ENCODE measurements at places on chromosomes 12 and 14.
A peak's percentile ranks its signal among the peaks of the same experiment; 100 is the strongest.

DNA sequence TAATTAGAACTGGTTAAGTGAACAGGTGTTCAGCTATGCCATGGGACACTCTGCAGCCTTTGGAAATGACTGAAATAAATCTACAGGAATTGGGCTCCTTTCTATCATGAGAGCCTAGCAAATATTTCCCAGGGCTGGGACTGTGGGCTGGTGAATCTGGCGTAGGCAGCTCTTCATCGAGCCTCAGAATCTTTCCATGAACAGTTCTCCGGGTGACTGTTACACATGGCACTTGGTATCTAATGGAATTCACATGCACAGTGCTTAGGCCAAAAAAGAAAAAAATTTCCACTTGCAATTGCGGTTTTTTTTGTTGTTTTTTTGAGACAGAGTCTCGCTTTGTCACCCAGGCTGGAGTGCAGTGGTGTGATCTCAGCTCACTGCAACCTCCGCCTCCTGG lies 32.1 kb downstream of the PRKAB1 start:
- no peak for DNase-seq

DNA sequence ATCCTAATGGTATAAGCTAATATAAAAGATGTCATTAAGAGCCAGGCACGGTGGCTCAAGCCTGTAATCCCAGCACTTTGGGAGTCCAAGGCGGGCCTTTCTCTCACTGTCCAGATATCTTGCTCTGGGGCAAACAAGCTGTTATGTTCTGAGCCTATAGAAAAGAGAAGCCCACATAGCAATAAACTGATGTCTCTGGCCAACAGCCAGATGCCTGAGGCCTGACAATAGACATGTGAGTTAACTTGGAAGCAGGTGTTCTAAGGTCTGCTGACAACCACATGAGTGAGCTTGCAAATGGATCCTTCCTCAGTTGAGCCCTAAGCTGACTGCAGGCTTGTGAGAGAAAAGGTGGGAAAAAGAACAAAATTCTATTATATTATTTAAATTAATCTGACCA lies 25.0 kb downstream of the YAF2 start:
- DNase-seq: no peak

DNA sequence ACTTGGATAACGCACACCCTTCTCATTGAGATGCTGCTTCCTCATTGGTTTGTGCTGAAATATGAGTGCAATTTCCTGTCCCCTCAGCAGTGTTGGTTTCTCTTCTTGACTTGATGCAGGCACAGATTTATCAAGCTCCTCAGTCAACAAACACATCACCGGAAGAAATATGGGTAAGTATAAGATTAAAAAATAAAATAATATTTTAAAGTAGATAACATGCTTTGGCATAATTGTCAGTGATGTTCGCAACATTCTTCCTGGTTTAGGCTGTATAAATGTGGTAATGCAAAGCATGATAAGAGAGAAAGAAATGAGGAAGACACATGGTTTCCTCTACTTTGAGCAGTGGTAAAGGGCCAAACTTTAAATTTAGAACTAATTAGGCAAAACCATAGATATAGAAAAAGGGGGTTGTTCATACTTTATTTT lies at the start of gene GPR65:
GPR65 (plus strand) TSS at position 86 of the 432 bp plus-strand sequence. CDS start 5,713 bp downstream, outside the sequence.
- DNase-seq: no peak

DNA sequence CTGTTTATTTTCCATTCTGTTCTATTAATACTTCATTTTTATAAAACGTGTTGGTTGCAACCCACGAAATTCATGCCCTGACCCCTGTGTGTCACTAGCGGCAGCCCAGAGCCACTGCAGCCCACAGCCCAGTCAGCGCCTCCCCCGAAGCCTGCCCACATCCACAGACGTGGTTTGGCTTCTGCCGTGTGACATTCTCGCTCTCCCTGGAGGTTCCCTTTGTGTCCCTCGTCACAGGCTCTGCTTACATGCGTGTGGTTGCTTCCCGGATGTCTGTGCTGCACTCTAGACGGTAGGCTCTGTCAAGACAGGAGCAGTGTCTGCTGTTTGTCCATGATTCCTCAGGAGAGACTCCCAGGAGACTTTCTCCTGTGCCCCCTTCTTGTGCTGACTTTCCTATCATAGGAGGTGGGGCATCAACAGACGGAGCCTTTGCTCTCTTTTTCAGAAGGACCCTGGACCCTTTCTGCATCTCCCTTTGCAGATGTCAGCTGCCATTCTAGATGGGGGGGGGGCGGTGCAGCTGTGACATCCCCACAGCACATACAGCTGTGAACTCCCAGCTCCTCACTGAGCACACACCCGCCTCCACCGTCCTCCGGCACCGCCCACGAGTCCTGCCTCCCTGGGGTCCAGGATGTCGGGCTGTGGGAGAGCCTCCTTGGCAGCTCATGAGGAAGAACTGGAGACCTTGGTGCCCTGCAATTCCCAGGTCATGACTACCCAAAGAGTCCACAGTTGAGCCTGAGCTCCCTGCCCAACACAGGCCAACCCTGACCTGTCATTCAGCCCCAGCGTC lies 36.8 kb upstream of the PIWIL1 start:
- DNase-seq: no peak

GRCh38 chr14:85644211-85644610 lies 114.3 kb downstream of the FLRT2 start:
- DNase-seq: no peak

DNA sequence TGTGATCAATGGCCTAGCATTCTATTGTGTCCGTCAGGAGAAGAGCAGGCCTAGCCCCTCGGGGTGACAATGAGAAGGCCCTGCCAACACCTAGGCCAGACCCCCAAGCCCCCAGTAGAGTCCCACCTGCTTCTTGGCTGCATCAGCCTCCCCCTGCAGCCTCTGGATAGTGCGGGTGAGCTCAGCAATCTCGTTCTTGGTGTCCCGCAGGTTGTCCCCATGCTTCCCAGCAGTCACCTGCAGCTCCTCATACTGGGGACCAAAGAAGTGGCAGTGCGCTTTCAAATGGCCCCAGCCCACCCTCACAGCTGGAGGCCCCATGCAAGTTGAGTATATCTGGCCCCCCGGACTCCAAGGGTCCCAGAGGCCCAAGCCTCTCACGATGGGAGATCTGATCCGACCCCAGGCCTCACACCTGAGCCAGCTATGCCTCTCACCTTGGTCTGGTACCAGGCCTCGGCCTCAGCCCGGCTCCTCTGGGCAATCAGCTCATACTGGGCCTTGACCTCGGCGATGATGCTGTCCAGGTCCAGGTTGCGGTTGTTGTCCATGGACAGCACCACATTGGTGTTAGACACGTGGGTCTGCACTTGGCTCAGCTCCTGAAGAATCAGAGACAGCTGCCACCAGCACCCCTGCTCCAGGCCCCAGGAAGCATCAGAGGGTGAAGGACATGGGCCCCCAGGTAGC lies 10.0 kb upstream of the KRT4 start:
- no peak for DNase-seq

DNA sequence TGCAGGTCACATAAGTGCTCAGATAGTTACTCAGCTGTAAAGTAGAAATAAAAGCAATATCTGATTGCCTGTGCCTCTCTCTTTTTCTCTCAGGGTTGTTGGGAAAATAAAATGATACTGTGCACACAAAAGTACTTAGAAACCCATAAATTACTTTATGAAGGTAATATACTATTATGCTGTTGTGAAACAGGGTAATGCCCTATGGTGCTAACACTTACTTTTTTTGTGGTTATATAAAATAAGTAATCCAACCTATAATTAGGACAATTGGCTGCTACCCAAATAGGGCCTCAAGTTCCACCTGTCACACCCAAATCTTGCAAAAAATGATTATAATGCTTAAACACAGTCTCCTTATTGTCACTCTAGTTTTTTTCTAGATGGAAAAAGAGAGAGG lies 50.6 kb downstream of the DAAM1 start:
- no peak for DNase-seq

GRCh38 chr14:21097636-21098075 lies 799 bp downstream of the ZNF219 start:
- DNase-seq: no peak

DNA sequence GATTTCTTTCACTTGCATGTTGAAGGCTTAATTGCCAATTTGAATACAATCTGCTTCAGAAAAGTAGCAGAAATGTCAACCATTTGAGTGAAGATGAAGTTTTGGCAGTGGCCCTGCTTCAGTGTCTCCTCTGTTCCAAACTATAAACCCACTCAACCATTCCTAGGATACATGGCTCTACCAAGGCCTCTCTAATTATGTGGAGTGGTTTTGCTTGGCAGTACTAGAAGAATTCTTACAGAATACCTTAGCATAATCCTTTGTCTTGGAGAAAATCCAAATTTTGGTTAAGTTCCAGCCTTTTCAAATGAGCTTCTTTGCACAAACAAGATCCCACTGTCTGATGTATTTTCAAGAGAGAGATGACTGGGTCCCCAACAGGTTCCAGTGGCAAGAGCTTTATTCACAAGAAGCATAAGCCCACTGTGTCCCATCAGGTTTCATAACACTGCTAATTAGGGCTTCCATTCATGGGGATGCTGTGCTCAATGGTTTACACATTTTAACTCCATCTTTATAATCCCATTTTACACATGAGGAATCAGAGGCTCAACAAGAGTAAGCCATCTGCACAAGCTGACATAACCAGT lies 234.5 kb downstream of the IPO8 start:
- no peak for DNase-seq

DNA sequence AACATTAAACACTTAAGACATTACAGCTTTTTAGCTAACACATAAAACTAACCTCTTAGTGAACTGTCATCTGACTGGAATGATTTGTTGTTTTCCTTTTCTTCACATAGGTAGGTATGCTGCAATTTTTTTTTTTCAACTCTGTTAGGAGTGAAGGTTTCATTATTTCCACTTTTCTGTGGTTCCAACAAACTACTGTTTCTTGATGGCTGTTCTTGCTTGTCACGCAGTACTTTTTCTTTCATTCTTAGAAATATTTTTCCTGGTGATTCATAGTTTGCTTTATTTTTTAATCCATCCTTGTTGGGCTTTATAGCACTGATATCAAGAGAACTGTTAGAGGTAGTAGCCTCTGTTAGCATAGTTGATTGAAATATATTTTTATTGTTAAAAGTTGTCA lies 6.3 kb downstream of the MIS18BP1 start:
- DNase-seq: no peak

GRCh38 chr14:21768116-21768874 lies 94.7 kb upstream of the OR4E1 start:
- no peak for DNase-seq

- no peak for DNase-seq
These were observed 17.7 kb downstream of the SYNE3 start for GRCh38 chr14:95498622-95499353.

- DNase-seq: no peak
These were observed 176.7 kb downstream of the DPF3 start for GRCh38 chr14:72717220-72717619.

DNA sequence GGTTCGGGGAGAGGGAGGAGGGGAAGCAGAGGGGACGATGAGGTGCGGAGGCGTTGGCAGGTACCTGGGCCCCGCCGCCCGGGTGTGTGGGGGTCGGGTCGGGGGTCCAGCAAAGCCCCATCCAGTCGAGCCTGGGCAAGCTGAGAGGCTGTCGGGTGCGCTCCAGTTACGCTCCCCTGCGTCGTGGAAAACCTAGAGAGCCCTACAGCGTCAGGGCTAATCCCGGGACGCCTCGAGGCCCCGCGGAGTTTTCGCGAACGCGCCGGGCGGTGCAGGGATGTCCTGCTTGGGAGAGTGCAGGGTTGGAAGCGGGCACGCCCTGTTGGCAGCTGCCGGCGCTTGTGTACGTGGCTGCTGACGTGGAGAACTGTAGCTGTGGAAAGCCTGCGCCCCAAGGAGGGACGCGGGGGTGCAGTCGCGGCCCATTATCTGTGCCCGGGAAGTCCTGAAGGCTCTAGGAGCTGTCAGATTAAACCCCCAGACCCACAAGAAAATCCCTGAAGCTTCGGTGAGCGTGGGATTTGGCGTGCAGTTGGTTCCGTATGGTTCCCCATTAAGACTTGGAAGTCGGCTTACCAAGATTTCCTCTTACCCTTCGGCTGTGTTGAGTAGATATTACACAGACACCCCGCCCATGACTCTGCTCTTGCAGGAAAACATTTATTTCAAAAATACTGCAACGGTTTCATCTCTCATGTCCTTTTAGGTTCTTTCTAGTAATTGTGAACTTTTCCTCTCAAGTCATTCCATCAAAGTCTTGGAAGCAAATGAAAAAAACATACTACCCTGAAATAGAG lies 11.3 kb upstream of the SLC38A2 start:
- DNase-seq: peak; percentile 56

GRCh38 chr12:49583366-49584094 lies 15.6 kb upstream of the MCRS1 start:
- DNase-seq: no peak

GRCh38 chr12:111203969-111204368 lies 164.9 kb downstream of the PHETA1 start:
- DNase-seq: no peak

DNA sequence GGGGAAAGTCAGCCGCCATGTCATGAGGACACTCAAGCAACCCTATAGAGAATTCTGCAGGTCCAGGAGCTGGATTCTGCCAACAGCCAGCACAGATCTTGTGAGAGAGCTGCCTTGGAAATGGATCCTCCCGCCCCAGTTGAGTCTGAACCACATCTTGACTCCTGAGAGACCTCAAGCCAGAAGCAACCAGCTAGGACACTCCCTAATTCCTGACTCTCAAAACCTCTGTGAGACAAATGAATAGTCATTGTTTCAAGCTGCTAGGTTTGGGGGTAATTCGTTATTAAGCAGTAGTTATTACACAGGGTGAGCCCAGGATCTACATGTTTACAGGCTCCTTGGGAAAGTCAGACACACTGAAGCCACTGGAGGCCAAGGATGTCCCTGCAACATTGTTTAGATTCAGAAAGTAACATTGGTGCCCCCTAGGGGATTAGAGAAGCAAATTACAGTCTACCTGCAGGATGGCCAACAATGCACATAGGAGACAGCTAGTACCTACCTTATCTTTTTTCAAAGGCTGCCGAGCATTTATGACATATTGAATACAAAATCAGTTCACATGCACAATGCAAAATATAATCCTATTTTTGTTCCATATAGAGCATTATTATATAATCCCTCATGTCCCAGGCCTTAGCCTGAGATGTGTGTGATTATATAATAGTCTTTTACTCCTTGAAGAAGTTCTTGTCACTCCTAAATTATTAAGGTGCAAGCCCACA lies 57.9 kb upstream of the FICD start:
- DNase-seq: no peak

DNA sequence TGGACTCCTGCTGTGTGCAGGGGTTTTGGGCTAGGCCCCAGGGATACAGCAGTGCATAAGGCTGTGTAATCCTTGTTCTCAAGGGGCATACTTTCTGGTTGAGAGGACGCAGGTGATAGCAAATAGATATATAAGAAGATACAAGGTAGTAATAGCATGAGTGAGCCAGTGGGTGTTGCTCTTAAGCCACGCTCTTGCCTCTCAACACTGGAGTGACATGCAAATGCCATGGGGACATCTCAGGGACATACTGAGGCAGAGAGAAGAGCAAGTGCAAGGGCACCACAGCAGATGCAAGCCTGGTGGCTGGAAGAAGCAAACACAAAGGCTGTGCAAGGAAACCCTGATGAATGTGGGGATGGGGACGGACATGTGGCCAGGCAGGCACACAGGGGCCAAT lies 223.3 kb downstream of the CHST11 start:
- no peak for DNase-seq

GRCh38 chr12:109710747-109711595 lies 2.7 kb upstream of the FAM222A start:
- DNase-seq: no peak
